ENCODE measurements at places on chromosomes 2 and 18. TPM values are rescaled to one million over a fixed set of nuclear protein-coding genes. Genes with fewer than 3 reads are reported as not detected.

HK2 gene
- total RNA-seq = 27.6 TPM

DNA sequence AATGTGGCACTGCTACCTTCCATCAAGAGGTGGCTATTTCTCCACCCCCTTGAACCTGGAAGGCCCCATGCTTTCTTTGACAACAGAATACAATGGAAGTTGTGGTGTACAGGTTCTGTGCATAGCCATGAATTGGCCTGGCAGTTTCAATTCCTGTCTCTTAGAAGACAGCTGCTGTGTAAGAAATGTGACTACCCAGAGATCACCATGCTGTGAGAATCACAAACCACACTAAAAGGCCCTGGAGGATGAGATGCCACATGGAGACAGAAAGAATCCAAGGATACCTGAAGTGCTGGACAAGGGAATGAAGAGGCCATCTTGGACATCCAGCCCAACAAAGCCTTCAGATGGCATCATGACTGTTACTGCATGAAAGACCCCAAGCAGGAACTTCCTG lies 47.7 kb upstream of the EHBP1 start:
- no peak for DNase-seq

DNA sequence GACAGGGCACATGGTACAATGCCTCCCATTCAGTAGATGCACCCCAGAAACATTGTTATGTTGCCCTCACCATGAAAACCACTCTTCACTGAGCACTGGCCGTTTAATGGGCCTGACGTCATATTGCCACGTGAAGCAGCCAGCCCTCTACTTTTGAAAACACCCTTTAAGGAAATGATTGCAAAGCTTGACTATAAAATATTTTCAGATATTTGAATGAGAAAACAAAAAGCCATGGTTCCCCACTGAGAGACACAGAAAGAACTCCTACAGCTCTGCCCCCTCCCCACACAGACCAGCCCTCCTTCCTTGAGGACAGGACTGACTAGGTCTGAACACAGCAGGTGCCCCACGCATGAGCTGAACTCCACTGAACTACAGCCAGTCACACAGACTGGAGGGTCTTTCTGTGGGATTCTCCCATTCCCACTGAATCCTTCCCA lies 349.1 kb downstream of the ANAPC1 start:
- no peak for DNase-seq

MYO1B gene
- total RNA-seq = 67.7 TPM

ST8SIA5 gene
- total RNA-seq = 1.9 TPM

PAX3 gene
- total RNA-seq = 66.7 TPM

MAP3K19 gene
- total RNA-seq = 1.1 TPM

- DNase-seq = no peak
Measured at GRCh38 chr2:98269274-98269673, 77.0 kb upstream of the CNGA3 start.
